Panc1 (cell line): ENCODE measurements at places on chromosomes 5 and 9. TPM values are rescaled to one million over a fixed set of nuclear protein-coding genes. Genes with fewer than 3 reads are reported as not detected.

Gene FGF18
- total RNA-seq = 1.7 TPM

Gene IL13
- not detected for total RNA-seq

Gene PCDHAC1
- total RNA-seq = 0.59 TPM

Gene PCDHB10
- 0.72 TPM for total RNA-seq

Gene CDX1
- total RNA-seq = not detected

Gene MOCS2
- total RNA-seq = 39.5 TPM

Gene ASTN2
- total RNA-seq = 3.9 TPM

Gene BAG1
- 95.8 TPM for total RNA-seq

Gene FCN2
- total RNA-seq = not detected

Gene MARCOL
- total RNA-seq = not detected

Gene DOCK2
- total RNA-seq = 1.4 TPM

Gene SUSD3
- 5.0 TPM for total RNA-seq

Gene ECM2
- not detected for total RNA-seq

Gene LCN1
- not detected for total RNA-seq

Gene TAS2R1
- not detected for total RNA-seq

Gene LHX2
- 0.36 TPM for total RNA-seq

Gene NEUROG1
- total RNA-seq = not detected

Gene FBLL1
- 7.5 TPM for total RNA-seq

Gene ZNF883
- not detected for total RNA-seq

Gene TSSK1B
- not detected for total RNA-seq

Gene BTNL3
- not detected for total RNA-seq

Gene COL23A1
- total RNA-seq = 0.05 TPM

Gene CRHBP
- total RNA-seq = 0.10 TPM

Gene LHX3
- 0.13 TPM for total RNA-seq

Gene STOML2
- total RNA-seq = 264 TPM

Gene PPP2R2B
- total RNA-seq = 8.8 TPM

Gene GMCL2
- total RNA-seq = not detected

Gene PKD2L2
- total RNA-seq = not detected

Gene TPPP
- total RNA-seq = 0.98 TPM

Gene BRINP1
- not detected for total RNA-seq

Gene EIF4E1B
- total RNA-seq = not detected
